ENCODE measurements at places on chromosomes 13 and 19.

- no peak for DNase-seq
Observed at GRCh38 chr13:27014406-27015359, 156.9 kb downstream of the USP12 start.

- DNase-seq = no peak
Observed at GRCh38 chr19:50413531-50413930, 5.2 kb upstream of the SPIB start.

DNA sequence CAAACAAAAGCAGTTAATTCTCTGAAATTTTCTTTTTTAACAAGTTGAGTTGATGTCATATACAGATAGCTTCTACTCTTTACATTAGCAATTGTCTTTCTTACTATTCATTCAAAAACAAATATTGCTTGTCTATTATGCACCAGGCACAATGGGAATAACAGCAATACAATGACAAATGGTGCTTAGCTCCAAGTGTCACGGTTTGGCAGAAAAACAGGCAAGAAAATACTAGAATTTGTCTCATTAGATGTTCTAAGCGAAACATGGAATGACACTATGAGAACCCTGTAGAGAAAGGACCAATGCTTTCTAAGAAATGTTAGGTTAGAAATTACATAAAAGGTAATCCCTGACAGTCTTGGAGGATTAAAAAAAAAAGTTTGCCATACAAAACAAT lies 187.6 kb downstream of the PCDH9 start:
- DNase-seq = no peak

DNA sequence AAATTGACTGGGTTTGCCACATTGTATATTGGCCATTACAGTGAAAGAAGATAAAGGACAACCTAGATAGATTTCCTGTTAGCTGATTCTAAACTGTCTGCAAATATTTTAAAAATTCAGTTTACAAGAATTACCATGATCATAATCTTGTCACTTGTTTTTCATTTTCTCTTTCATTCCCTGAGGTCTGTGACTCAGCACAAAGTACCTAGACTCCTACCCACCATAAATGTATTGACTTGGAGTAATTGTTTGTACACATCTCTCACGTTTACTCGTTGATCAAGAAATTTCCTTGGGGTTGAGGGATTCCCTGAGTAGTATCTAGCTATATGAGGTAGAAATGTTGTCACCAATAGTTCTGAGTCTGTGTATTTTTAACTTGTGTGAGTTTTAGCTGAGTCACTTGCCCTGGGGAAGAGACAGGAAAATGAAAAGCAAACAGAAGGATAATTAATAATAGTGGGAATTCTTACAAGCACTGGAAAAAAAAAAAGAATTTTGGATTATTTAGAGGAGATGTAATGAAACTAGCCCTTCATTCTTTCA lies 299.2 kb upstream of the DACH1 start:
- DNase-seq = no peak

- no peak for DNase-seq
Observed at GRCh38 chr19:38655148-38655824, 7.8 kb downstream of the ACTN4 start.

DNA sequence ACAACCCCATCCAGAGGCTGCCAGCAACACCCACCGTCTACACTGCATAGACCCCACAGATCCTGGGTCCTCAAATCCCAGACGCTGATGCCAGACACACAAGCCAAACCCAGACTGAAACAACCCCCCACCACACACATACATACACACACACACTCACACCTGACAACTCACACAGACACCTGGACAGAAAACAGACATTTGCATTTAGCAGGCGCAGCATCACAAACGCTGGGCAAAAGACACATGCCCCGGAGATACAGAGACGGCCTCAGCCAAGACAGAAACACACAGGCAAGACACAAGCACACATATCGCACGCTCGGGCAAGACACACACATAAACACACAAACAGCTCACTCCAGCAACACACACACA lies 1.3 kb downstream of the BBC3 start:
- DNase-seq = no peak

- no peak for DNase-seq
Observed at GRCh38 chr19:28372576-28373247, 840.2 kb downstream of the UQCRFS1 start.

DNA sequence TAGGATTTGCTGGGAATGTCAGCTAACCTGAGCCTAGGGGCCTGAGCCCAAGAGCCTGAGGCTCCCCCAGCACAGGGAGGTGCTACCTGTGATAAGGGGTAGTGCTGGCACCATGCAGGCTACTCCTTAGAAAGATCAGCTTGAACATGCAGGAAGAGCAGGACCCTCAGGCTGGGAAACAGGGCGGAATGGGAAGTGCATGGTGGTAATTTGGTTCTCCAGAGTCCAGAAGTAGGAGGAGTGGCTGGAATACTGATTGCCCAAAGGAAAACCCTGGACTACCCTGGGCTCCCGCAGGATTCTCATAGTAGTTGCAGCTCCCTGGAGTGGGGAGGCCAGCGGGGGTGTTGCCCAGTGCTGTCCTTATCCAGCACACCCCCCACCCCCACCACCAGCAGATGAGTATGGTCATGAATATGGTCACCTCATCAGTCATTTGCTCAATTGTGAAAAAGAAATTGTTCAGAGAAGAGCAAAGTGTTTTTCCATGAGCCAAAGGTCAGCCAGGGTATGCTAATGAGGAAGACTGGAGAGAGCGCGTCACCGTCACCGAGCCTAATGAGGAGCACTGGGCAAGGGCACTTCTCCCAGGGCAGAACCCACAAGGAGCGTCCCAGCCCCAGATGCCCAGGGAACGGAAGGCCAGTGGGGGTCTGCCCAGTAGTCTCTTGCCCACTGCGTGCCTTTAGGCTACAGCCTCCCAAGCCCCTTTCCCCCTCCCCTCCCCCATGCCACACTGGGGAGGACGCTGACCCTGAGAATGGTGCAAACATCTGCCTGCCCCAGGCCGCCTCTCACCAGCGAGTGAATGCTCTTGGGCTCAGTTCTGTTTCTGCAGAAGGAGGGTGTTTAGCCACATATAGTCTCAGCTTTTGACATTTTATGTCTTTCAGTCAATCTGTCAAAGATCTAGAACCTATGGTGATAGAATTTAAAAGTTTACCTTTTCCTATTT lies 5.3 kb downstream of the SLC25A15 start:
- DNase-seq = no peak

DNA sequence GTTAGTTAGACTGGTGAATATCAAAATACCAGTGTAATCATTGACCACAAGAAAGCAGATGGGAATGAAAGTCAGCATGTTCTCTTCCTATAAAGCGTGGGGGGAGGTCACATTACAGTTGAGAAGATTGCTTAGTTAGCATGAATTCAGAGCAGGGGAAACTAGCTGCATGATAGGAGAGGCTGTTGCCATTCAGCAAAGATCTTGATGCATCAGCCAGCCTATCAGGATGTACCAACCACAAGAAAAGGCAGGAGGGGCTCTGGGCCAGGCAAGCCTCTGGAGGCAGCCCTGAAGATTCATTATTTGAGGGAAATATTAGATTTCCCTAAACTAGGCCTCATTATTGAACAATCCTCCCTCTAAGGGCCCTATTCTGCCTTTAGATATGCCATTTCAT lies 5.0 kb upstream of the MTMR6 start:
- DNase-seq = no peak

- no peak for DNase-seq
Observed at GRCh38 chr13:46572752-46573431, 19.9 kb downstream of the LRCH1 start.

DNA sequence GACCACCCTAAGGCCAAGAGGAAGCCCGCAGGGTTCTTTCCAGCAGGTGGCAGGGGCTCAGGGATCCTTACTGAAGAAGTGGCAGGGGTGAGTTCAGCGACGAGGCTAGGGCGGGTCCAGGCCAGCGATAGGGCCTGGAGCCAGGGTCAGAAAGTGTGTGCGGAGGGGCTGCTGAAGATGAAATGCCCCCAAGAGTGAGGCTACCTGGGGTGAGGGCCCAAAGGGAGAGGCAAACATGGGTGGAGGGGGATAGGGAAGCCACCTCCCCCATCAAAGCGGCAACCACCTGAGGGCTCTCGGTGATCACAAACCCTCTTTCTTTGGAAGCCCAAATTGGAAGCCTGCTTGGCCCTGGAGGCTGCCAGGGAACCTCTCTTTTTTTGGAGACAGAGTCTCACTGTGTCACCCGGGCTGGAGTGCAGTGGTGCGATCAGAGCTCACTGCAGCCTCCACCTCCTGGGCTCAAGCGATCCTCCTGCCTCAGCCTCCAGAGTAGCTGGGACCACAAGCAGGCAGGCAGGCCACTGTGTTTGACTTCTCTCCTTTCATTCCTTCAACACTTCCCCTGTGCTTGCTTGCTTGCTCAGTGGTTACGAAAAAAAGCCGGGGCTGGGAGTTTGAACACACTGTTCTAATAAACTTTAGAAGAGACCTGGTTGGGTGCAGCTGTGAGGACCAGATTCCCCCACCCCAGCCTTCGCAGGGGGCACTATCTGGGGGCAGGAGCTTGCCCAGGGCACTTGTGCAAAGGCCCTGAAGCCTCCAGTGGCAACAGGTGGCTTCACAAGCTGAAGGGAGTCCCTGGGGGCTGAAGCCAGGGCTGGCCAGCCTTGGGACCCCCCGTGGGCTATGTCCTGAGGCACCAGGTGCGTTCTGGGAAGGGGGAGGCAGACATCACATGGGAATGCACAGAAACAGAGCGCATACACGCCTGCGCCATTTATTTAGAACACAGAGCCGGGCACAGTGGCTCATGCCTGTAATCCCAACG lies 1.4 kb upstream of the ATP8B3 start:
- no peak for DNase-seq

DNA sequence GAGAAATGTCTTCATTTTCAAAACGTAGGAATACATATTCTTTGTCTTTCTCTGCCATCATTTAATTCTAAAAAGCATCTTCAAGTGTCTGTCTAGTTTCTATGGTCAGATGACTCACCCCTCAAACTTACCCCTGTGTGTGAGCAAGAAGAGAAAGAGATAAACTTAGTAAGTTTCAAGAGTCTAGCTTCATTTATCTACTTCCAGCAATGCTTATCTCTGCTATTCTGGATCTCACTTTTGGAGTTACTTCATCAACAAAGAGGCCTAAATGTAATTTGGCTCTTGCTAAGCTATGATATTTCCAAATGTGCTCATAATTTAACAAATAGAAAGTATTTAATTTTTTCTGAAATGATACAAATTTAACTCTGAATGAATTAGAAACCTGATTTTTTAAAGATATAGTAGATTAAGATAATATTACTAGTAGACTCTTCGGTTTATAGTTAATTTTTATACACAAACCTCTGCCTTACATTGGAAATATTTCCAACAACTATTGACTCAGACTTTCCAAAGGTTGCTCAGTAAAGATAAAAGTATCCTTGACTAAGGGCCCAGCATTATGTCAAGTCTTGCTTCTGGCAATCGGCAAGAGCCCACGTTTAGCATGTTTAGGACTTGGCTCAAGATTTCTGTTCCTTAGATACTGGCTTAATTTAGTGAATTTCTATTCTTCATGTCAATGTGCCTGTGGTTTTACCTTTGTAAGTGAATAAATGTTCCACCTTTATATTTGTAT lies 1511.0 kb upstream of the SLC10A2 start:
- DNase-seq = no peak

GRCh38 chr13:110030394-110030928 lies 244.1 kb upstream of the IRS2 start:
- DNase-seq = no peak

DNA sequence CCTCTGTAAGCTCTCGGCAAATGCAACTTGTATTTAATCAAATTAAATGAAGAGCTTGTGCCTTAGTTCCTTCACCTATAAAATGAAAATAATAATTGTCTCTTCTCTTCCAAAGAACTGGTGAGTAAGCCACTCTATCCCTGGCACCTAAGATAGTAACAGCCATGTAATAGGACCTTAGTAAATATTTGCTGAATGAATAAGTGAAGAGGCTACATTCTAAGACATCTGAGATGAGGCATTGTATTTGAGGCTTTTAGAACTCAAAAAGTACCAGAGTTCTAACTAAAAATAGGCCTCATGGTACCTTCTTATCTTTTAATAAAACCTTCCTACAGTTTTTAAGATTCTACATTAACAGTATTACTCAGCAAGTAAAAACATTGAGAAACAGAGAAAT lies 17.3 kb upstream of the DCLK1 start:
- DNase-seq = no peak

GRCh38 chr13:39296193-39296592 lies 257.9 kb downstream of the NHLRC3 start:
- no peak for DNase-seq

DNA sequence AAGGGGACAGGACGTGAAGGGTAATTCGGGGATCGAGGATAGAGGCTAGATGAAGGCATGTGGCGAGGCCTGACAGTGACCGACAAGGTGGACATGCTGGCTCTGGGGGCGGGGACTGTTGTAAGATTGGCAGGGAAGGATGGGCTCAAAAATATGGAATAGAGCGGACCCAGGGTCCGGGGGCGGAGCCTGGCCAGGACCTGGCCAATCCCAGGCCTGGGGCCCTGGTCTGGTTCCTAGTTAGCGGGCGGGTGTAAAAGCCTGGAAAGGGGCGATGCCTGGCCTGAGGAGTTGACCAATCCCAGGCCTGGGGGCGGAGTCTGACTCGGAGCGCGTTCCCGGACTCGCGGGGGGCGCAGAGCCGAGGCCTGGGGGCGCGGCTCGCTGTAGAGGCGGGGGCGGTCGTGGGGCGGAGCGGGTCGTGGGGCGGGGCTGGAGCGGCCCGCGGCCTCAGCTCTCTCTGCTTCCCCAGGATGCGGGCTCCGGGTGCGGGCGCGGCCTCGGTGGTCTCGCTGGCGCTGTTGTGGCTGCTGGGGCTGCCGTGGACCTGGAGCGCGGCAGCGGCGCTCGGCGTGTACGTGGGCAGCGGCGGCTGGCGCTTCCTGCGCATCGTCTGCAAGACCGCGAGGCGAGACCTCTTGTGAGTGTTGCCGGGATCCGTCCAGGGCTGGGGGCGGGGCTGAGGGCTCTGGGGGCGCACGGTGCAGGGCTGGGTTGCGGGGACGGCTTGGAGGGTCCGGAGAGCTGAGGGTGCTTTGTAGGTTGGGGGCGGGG lies at the start of gene SLC27A1:
Gene SLC27A1, plus strand, starts transcription at position 457 of the 774 bp plus-strand sequence. Its CDS starts 17 bp downstream, at position 474.
- DNase-seq = peak; percentile 85

- no peak for DNase-seq
Observed at GRCh38 chr19:10266706-10267105, 4.2 kb upstream of the ICAM1 start.

DNA sequence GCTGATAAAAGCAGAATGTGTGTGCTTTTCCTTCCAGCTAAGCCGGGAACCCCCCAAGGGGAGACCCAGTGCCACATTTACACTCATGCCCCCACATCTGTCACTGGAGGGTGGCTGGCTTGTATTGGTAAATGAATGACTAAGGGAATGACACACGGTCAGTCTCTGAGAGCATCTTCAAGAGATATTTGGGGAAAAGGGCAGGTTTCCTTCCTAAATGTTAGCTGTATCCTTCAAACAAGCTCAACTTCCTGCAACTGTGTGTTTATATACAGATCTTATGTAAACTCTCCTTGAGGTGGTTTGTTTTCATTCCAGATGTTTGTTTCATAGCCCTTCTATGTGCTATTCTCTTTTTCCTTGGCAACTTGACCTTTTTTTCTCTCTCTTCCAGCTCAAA lies 192.6 kb downstream of the COL4A1 start:
- DNase-seq = no peak

- no peak for DNase-seq
Observed at GRCh38 chr13:41944229-41944628, 16.7 kb downstream of the VWA8 start.

GRCh38 chr19:18098891-18099622 lies 1.5 kb downstream of the MAST3 start:
- no peak for DNase-seq

GRCh38 chr19:29662278-29662603 lies 3.0 kb upstream of the PLEKHF1 start:
- no peak for DNase-seq

Data from effector CD4-positive, alpha-beta T cell (primary cell).